ENCODE measurements at places on chromosomes 16 and 17. TPM values are rescaled to one million over a fixed set of nuclear protein-coding genes. Genes with fewer than 3 reads are reported as not detected.

DNA sequence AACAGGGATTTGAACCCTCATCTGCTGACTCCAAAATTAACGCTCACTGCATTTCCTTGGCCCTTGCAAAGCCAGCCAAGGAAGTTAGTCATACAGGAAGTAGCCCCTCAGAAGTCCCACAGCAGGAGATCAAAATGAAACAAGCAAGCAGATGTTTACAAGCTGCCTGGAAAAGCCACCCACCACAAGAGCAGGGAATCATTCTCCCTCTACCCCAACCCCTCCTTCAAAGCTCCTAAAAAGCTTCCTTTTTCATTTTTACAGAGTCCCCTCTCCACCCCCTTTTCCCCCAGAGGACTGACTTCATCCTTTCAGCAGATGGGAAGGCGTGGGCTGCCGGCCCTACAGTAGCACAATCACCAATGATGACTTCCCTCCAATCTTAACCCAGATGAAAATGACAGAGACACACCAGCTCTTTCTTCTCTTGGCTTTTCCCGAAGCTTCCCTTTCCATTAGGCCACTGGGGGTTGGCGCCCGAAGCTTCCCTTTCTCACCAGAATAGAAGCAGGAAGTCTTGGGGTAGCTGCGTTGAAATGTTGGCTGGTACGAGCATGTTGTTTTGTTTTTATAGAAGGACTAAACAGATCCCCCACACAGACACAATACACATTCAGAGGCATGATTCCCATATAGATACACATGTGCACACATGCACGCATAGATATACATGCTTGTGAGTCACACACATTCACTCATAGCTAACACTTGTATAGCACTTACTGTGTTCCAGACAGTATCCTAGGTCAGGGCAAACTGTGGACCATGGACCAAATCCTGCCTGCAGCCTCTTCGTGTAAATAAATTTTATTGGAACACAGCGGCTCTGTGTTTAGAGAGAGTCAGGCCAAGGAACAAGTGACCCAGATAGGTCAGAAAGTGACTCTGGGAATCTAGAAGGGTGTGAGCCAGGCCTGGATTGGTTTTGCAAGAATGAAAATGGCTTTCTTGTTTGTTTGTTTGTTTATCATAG, 17.4 kb downstream of the ITPRIPL2 start:
- DNase-seq: peak; percentile 41

DNA sequence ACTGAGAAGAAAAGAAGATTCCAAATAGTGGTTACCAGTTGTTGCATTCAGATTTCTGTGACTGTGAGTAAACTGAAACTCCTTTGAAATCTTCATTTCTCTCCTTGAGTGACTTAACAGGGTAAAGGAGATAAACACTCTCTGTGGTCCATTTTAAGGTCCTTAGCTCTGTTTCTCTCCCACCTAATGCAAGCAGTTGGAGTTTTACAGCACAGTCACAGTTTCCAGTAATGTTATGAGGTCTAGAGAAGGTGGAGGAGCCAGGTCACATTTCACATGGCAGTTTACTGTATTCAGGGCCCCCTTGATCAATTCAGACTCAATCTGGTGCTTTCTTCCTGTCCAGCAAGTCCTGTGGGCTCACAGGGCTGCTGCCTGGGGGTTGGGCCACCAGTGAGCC, 32.2 kb upstream of the SLC12A3 start:
- DNase-seq: no peak

GRCh38 chr16:22210854-22211253, 4.8 kb downstream of the EEF2K start:
- no peak for DNase-seq

GRCh38 chr17:63956296-63956920, 16.3 kb downstream of the SCN4A start:
- DNase-seq: no peak

DNA sequence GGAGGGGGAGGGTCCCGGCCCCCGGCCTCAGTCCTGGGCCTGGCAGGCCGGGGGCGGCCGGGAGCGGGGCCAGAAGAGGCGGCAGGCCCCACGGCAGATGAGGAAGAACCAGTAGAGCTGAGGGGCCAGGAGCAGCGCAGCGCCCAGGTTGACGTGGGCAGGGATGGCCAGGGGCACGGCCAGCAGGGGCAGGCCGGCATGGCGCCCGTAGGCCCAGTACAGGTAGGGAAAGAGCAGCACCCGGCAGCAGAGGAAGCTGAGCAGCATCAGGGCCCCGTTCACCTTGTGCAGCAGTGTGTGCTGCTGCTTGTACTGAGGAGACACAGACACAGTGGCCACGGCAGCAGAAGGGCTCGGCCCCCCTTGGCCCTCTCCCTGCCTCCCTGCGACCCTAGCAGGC, 2.2 kb downstream of the C16orf92 start:
- no peak for DNase-seq

GRCh38 chr17:10120109-10120485, 78.3 kb downstream of the GAS7 start:
- DNase-seq: no peak

GRCh38 chr17:47694581-47695428, 844 bp downstream of the TBKBP1 start:
- peak; percentile 82 for DNase-seq

- no peak for DNase-seq
Measured at GRCh38 chr17:66175892-66176291, 16.0 kb downstream of the CEP112 start.

DNA sequence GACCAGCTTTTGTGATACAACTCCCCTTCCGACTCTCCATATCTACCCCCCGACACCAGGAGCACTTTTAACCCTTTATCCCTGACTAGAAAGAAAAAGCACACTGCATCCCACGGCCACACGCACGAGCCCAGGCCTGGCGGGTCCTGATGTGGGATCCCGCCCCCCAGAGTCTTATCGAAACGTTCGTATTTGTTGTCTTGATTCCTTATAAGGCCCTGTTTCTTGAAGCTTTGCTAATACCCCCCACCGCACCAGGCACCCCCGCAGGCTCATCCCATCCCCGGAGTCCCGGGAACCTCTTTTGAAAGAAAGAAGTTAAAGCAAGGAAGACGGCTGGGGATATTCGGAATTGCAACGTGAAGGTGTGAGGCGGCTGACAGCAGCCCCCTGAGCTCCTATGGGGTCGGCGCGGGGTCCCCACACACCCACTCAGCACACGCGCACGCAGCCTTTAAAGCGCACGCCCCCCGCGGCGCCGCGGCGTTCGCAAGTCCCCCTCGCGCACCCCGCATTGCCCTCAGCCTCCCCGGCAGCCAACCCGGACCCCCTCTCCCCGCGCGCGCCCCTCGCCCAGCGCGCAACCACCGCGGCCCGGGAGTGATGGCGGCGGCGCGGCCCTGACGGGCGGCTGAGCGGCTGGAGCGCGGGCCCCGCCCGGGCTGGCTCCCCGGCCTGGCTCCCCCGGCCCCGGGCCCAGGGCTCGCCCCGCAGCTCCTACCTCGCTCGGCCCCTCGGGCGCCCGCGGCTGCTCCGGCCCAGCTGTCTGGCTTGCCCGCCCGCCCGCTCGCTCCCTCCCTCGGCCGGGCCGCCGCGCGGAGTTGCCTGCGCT, 448 bp downstream of the STAT5B start:
- DNase-seq: no peak

GRCh38 chr16:57697896-57698537, 3.4 kb downstream of the DRC7 start:
- no peak for DNase-seq

DNA sequence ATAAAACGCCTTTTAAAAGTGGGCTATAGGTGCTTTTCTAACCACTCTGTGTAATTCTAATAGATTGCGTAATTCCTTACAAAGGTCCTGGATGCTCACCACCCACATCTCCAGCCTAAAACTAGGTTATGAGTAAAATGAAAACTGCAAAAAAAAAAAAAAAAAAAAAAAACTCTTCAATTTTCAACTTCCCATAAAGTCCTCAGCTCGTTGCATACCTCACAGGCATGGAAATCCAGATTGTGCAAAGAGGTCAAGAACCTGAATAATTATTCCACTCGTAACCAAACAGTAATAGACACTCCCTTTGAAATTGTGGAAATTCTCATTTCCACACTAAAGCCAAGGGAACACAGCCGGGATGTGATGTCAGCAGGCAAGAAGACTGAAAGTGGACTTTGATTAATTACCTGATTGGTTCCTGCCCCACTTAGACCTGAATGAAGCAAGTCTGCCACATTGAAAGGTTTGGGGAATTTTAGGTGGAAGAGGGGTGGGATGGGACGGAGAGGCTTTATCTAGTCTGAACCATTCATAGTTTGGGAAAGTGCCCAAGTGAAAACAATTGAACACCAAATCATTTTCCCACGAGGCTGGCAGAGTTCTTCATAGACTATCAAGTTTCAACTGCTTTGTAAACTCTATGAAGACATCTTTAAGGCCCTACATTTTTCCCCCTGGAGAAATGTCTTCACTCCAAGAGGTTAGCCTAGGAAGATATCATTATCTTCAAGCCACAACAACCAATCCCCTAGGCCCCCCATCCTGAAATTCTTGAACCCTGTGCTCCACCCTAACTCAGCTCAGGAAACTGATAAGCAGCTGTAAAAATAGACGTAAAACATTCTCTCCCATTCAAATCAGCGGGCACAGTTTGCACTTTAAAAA, 49.1 kb upstream of the TANC2 start:
- DNase-seq: peak; percentile 54

DNA sequence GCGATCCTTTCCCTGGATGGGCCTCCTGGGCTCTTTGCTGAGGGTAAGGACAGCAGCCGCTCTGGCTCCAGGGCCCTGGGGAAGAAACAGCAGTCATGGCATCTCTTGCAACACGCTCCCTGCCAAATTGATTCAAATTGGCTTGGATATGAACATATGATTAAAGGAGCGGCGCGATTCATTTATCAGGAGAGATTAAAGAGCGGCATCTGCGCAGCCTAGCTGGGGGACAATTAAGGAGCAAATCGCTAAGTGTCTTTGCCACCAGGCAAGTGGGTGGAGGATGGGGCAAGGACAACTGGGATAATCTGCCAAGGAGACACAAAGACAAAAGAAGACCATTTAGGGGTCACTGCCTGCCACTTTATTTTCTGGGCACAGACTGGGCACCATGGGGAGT, 27.8 kb downstream of the PIPOX start:
- no peak for DNase-seq

DNA sequence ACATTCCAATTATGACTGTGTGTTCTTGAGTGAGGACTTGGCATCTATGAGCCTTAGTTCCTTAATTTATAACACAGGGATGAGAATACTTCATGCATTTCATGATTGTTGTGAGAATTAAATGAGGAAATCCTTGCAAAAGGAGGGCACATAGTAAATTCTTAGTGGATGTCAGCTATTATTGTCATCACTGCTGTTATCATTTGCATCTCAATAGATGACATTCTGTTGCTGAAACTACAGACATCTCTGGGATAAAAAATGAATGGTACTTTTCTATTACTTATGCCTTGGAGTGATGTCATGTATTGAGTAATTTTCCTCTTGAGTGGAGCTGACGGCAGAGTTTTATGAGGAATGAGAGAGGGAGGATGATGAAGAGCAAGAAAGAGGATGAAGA, 184.4 kb upstream of the CDH11 start:
- no peak for DNase-seq

- peak; percentile 72 for DNase-seq
Measured at GRCh38 chr17:40909351-40909750, 24.3 kb upstream of the KRT20 start.

GRCh38 chr16:4679850-4680636, 13.3 kb upstream of the NUDT16L1 start:
- peak; percentile 71 for DNase-seq

DNA sequence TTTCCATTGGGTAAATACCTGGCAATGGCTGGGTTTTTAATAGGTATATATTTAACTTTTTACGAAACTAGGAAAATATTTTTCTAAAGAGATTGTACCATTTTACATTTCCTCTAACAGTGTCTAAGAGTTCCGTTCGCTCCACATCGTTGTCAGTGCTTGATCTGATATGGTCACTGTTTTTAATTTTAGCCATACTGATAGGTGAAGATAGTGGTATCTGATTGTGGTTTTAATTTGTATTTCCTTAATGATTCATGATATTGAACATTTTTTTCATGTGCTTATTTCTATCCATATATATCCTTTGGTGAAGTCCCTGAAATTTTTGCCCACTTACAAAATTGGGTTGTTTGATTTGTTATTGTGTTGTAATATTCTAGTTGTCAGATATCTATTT, 117.7 kb downstream of the CHD9 start:
- DNase-seq: no peak

DNA sequence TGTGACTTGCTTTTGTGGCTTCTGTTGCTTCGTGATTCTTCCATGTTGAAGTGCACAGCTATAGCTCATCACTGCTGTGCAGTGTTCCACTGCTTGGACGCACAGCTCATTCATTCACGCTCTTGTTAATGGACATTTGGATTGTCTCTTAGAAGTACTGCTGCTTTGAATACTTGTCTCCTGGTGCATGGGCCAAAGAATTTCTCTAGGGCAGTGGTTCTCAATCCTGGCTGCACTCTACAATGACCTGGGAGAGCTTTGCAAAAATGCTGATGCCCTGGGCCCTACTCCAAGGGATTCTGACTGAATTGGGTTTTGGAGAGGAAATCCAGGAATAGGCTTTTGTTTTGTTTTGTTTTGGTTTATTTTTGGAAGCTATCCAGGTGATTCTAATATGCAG, 20.0 kb downstream of the CCL17 start:
- DNase-seq: no peak

GRCh38 chr16:17835118-17835876, 364.5 kb upstream of the XYLT1 start:
- DNase-seq: no peak

DNA sequence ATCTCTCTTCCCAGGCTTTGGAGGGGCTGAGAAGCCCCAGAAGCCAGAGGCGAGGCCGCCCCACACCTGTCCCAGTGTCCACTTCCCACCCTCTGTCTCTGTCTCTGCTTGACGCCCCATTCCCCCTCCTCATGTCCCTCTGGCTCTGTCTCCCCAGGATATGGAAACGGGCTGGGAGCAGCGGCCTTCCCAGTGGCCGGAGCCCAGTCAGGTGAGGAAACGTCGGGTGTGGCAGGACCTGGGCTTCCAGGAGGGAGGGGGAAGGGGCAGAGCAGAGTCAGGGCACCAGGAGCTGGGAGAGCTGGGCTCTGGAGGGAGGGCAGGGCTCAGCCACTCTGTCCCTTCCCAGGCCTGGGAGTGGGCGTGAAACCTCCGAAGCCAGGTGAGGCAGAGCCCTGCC, 10.6 kb upstream of the PKMYT1 start:
- no peak for DNase-seq

GRCh38 chr16:10967986-10968385, 23.6 kb downstream of the CLEC16A start:
- no peak for DNase-seq

- DNase-seq: no peak
Measured at GRCh38 chr16:54426553-54426849, 139.9 kb upstream of the IRX3 start.

- DNase-seq: no peak
Measured at GRCh38 chr16:20504418-20504817, 53.1 kb downstream of the ACSM2A start.

Gene EXOC3L1
- total RNA-seq: 1.9 TPM

Gene TBX2
- total RNA-seq: 12.1 TPM

Gene G6PC1
- total RNA-seq: not detected

Gene CACNG5
- not detected for total RNA-seq

Gene FLOT2
- 89.9 TPM for total RNA-seq

Gene TMC5
- 0.41 TPM for total RNA-seq

Gene CNGB1
- total RNA-seq: not detected

Gene ATP2A3
- 8.6 TPM for total RNA-seq

Gene KIF2B
- total RNA-seq: not detected

Gene DNAI2
- total RNA-seq: not detected

Gene CBX4
- 17.9 TPM for total RNA-seq

Gene NGFR
- total RNA-seq: 13.7 TPM

Gene GPR179
- 0.09 TPM for total RNA-seq

Gene TMC8
- 3.8 TPM for total RNA-seq

Gene SMIM5
- 11.4 TPM for total RNA-seq

Gene PDK2
- 203 TPM for total RNA-seq

Gene ABCA6
- total RNA-seq: 30.6 TPM
